ENCODE measurements at places on chromosomes 3 and 15.

GRCh38 chr3:62159709-62160092 is 213.6 kb downstream of the FEZF2 start:
- DNase-seq, result no peak

GRCh38 chr3:174202561-174202960 is 656.6 kb upstream of the NAALADL2 start:
- no peak for DNase-seq

DNA sequence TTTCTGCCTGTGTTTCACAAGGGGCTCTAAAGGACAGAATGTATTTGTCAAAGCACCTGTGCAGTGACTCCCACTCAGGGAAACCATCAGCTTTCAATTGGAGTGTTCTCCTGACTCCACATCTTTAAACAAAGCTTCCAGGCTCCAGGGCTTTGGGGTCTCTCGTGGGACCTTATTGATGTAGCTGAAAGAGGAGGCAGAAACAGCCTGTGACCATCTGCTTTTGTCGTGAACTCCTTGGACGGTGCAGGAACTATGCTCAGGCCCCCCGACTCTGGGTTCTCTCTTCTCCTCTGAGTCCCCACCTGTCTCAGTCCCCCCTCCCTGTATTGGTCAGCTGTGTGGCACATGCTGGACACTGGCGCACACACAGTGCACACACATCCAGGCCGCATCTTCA is 486.8 kb downstream of the GABRG3 start:
- no peak for DNase-seq

DNA sequence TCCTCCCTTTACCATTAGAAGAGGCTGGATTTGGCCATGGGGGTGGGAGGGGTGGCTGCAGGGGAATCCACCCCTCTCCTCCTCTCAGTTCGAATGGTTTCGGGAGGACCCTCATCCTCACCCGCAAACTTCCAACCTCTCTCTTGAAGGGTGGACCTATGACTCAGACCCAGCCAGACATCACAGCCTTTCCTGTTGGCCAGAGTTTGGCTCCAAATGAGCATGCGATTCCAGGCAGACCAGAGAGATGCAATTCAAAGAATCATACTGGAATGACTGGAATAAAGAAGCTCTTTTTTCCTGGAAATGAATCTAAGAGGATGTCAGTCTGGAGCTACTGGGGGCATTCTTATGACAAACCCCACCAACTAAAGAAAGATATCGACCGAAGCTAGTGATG is 516.7 kb upstream of the MDFIC2 start:
- no peak for DNase-seq

DNA sequence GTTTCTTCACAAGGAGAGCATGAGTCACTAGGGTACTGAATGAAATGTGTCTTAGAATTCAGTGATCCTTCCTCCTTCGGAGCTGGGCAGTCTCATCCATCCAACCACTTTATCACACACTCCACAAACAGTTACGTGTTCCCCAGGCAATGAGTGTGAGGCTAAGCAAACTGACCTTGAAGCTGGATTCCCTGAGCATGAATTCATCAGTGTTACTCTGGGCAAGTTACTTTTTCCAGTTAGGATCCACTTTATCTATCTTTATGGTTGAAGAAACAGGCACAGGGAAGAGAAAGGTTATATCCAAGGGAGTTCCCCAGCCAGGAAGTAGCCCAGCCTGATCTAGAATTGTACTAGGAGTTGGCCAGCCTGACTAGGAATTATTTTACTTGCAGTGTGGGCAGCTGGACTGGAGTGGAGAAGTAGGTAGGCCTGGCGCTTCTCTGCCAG is 17.1 kb upstream of the GCNT3 start:
- no peak for DNase-seq

- DNase-seq, result no peak
Observed at GRCh38 chr3:153820035-153820434, 301.2 kb upstream of the ARHGEF26 start.

DNA sequence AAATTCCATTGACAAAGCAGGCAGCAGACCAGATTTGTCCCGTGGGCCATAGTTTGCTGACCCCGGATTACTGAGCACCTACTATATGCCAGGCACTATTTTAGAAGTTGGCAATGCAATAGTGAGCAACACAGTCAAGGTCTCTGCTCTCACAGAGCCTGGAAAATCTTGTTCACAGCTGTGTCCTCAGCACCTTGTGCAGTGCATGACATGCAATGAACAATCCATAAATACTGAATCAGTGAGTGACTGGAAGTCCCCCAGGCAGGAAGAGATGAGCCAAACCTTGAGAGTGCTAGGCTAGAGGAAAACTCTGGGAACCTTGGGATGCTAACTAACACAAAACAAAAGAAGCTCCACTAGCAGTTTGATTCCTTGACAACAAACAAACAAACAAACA is 14.4 kb downstream of the TM4SF1 start:
- DNase-seq, result no peak

GRCh38 chr15:79296583-79296982 is 14.1 kb downstream of the ANKRD34C start:
- no peak for DNase-seq

DNA sequence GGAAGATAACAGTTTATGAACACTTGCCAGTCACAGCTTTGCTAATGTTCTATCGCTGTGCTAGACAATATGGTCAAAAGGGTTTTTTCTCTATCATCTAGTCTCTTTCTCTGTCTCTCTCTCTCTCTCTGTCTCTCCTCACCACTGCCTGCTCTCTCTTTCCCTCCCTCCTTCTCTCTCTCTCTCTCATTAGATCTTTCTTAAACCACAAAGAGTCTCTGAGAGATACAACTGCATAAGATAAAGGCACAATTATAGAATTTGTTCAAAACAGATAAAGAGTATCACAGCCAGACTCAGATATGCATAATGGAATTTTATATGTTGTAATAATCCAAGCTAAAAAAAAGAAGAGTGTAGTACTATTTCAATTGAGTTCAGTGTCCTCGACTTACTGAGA is 258.4 kb downstream of the MECOM start:
- DNase-seq, result no peak

DNA sequence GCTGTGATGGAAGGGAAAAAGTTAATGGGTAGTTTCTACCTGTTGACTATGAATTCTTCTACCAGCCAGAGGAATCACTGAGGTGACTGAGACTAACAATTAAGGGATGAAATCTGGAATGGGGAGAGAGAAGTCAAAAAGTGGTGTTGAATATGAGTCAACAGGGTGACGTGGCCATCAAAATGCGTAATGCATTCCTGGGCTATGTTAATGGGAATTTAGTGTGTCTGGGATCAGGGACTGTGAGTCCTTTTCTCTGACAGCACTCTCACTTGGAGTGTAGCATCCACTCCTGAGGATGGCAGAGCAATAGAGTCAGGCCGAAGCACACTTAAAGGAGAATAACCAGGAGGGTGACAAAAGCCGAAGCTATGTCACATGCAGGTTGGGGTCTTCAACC is 60.4 kb downstream of the MESD start:
- DNase-seq, result no peak

GRCh38 chr3:100103558-100104441 is 10.5 kb downstream of the FILIP1L start:
- DNase-seq, result no peak

DNA sequence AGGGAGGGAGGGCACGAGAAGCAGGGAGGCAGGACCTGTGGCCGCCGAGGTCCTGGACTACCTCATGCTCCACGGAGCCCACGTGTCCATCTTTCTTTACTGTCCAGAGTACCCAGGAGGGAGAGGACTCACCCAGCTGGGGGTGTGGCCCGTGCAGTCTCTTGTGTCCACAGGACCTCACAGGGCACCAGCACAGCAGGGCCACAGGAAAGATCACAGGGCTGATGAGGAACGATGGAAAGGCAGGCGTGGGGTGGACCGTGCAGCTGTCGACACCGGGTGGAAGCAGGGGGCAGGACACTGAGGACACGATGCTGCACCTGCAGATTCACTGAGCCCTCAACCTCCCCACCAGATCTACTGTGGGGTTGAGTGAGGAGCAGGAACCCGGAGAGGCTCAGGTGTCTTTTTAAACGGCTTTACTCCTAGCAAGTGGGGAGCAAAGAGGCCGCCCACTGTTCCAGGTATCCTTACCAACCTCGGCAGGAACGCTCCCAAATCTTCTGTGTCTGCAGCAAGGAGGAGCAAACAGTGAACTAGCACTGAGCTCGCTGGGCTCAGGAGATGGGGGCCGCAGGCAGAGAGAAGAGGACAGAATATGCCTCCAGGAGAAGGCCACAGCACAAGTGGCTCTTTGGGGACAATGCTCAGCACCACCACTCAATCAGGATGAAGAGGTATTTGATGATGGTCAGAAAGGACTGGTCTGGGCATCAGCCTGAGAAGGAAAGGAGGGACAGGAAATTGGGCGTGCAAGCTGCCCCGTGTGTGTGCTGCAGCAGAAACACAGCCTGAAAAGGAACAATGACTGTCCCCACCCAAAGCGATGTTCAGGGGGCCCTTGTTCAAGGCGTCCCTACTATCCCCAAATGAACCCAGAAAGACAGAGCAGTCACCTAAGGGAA is 198.8 kb downstream of the XXYLT1 start:
- DNase-seq, result no peak

- no peak for DNase-seq
Observed at GRCh38 chr15:83930392-83931212, 276.7 kb downstream of the ADAMTSL3 start.

DNA sequence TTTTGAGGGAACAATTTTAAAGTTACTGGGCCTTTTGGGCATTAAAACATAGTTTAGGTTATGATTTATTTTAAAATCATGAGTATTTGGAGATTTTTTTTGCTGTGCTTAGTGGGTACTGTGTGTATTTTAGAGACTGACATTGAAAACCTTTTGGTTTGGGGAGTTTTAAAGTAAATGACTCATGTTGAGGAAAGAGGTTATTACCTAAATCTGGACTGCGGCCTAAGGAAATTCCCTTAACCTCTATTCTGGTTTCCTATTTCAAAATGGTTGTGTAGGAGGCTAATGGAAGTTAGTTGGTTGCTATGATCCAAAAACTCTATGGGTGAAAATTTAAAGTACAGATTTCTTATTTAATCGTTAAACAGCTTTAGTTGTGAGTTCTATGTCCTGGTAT is 57.3 kb upstream of the DPH6 start:
- DNase-seq, result no peak

GRCh38 chr15:56919609-56920366 is 1.3 kb downstream of the TCF12 start:
- no peak for DNase-seq

- DNase-seq, result no peak
Observed at GRCh38 chr3:9704347-9705322, 1.0 kb downstream of the CPNE9 start.

- no peak for DNase-seq
Observed at GRCh38 chr3:131361464-131362421, 19.8 kb upstream of the NUDT16 start.

DNA sequence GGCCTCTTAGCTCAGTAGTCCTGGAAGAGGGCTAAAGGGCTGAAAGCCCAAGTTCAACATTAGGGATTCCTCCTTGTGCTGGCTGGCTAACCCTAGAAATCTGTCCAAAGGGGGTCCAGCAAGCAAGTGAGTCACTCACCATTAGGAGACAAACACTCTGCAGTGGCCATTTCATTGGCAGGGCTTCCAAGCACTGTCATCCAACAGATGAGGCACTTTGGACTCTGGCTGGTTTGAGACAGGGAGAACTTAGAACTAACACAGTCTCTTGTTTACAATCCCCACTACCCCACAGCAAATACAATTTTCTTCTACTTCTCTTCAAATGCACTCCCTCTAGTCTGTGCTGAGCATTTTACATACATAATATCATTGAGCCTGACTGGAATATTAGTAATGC is 10.1 kb upstream of the WNT5A start:
- no peak for DNase-seq

DNA sequence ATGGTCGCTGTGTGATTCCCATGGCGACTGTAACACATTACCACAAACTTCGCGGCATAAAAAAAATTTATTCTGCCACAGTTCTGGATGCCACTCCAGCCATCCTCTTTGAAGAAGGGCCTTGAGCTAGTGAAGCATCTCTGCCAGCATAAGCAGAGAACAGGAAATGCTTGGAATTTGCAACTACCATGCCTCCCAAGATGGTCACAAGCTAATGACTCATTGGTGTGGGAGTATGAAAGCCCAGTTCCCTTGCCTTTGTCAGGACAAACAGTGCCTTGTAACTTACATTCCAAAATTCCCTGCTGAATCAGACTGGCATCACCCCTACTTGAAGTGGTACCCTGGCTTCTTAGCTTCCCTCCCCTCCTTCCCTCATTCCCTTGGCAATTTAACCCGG is 129.7 kb downstream of the PROS1 start:
- no peak for DNase-seq

DNA sequence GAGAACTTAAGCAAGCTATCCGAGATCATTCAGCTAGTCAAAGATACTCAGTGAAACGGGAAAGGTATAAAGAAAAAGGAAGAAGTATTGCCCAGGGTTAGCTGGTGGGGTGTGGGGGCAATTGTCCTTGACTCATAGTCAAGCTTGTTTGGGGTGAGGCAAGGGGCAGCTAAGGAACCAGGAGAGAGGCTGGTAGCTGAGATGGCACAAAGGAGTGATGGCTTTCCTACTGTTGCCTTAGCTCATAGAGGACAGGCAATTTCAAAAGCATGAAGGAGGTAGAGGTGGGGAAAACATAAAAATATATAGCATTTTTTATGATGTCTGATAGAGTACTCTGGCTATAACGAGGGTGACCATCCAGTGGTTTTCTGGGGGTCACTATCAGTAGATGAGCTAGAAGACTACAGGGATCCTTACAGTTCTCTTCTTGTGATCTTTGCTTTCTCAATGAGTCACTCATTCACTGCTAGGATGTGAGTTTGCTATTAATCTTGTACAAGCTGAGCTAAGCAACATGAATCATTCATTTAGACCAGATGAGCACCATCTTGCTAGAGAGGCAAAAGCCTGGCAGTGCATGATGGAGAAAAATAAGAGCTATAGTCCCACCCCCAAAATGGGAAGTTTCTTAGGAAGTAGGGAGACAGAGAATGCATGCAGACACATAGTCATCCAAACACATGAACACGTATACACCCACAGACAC is 207.1 kb upstream of the PFN2 start:
- DNase-seq, result no peak

DNA sequence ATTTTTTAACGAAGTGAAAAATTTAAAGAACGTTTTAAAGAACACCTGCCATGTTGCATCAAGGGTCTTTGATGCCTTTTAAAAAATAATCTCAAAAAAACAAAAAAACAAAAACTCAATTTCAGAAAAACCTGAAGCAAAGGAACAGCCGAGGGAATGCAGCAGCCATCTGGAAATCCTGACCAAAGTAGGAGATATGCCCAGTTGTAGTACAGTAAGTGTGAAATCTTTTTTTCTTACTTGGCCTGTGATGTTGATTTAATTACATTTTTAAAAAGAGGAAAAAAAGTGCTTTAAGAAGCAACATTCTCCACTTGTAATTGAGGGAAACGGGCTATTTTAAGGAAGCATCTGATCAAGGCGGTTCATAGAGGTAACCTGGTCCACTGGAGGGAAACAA is 213.7 kb upstream of the GAP43 start:
- no peak for DNase-seq

DNA sequence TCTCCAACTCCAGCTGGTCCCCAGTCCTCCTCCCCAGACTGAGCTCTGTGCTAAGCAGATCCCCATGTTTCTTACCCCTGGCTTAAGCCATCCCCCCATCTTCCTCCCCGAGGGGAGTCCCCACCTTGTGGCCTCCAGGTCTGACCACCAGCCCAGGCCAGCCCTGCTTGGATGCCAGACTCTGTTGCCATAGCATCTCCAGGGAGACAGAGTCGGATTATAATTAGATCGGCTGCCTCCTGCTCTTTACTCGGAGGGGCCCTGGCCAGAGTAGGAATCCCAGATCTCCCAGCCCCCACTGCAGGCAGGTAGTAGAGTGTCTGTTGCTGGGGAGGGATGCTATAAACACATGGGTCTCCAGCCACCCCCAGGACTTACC is 2.4 kb downstream of the KLHDC8B start:
- no peak for DNase-seq

GRCh38 chr3:196440696-196441095 is 8.5 kb upstream of the UBXN7 start:
- DNase-seq, result no peak

All from activated T-helper 1 cell treated with anti-CD3 and anti-CD28 coated beads, Interleukin-2, amount 50 U/mL, for 16 hours (primary cell).